ENCODE measurements at places on chromosomes 5 and 9.

DNA sequence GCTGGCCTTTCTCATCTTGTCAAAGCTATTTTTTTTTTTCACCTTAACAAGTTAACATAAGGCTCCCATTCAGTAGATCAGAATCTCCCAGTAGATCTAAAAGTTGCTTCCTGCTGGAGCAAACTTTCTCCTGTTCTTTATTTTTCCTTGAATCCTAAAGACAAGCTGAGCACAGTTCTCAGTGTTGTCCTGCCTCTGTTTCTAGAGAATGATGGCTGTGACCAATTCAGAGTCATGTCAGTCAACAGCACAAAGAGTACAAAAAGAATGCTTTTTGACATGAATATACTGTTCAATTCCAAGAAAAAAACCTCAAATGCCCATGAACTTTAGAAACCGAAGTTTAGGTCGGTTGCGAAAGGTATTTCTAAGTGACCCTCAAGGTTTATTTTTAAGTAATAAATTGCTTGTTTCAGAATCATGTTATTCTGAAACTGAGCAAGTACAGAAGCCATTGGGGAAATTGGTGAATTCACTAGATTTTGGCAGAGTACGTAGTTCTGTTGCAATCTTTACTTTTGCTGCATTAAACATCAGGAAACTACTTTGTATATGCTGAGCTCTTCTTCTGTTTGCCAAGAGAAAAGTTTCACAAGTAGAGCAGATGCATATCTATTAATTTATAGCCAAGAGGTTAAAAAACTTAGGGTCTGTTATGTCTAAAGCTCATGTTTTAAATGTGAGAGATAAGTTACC is 161.7 kb upstream of the RPS23 start:
- DNase-seq, result no peak

- DNase-seq, result no peak
Observed at GRCh38 chr9:86764221-86764624, 183.1 kb downstream of the GAS1 start.

DNA sequence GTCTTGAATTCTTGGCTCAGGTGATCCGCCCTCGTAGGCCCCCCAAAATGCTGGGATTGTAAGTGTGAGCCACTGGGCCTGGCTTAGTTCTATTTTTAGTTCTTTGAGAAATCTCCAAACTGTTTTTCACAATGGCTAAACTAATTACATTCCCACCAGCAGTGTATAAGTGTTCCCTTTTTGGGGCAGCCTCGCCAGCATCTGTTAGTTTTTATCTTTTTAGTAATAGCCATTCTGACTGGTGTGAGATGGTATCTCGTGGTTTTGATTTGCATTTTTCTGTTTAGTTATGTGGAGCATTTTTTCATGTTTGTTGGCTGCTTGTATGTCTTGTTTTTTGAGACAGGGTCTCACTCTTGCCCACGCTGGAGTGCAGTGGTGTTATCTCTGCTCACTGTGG is 28.2 kb downstream of the CNOT6 start:
- DNase-seq, result no peak

- DNase-seq, result no peak
Observed at GRCh38 chr9:68705531-68706362, 707 bp downstream of the PIP5K1B start.

- DNase-seq, result no peak
Observed at GRCh38 chr9:121989010-121989409, 104.1 kb downstream of the TTLL11 start.

DNA sequence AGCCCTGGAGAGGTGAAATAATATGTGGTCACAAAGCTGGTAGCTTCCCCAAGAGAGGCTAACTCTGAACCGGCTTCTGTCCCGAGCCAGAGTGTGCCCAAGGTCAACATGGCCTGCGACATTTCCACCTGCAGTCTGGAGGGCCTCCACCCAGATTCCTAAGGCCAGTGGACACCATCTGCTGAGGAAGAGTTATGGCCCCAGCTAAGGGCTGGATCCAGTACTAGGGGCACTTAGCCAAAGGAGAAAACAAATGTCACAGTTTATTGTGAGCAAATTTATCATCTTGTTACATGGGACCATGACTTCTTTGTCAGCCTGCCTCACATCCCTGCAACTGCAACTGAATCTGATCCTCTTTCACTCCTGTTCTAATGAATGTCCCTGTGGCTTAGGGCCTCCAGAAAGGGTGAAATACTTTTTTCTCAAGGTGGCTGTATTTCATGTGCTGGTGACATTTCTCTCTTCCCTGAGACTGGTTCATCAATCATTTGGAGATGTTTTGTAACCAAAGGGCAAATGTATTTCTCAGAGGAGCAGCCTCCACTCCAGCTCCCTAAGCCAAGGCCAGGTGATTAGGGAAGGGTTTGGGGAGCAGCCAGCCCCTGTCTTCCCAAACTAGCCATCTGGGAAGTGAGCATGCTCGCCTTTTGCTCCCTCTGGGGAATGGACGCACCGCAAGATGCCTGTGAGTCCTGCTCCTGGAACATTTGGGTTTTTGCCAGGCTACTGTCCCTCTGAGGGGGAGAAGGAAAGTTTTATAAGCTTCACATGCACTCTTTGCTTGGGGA is 148.3 kb downstream of the CMYA5 start:
- DNase-seq, result no peak

- no peak for DNase-seq
Observed at GRCh38 chr9:92242260-92243136, 51.0 kb downstream of the IARS1 start.

- DNase-seq, result no peak
Observed at GRCh38 chr9:129554649-129555048, 66.3 kb downstream of the C9orf50 start.

DNA sequence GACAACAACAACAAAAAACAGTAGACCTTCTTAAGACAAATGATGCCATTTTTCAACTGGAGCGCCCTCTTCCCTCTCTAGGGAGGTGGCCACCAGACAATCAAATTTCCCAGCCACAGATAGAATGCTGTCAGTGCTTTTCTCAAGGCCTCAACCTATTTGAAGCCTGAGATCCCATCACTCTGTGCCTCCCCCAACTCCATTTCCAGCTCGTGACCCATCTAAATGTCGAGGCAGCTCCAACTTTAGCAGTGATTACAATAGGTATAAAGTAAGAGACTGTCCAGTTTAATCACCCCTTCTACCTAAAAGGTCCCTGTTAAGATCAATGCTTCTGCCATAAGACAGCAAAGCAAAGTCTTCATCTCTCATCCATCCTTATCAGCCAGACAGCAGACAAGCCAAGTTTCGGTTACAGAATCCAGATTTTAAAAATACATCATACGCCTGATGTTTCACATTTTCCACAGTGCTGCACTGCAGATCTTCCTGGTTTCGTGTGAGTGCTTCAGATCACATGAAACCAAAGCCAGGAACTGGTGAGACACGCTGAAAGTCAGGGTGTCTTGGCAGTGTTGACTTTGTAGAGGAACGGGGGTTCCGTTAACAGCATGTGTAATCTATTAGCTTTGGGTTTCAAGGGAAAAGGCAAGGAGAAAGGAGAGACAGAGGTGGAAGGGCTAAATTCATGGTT is 447.8 kb downstream of the ENC1 start:
- DNase-seq, result no peak

DNA sequence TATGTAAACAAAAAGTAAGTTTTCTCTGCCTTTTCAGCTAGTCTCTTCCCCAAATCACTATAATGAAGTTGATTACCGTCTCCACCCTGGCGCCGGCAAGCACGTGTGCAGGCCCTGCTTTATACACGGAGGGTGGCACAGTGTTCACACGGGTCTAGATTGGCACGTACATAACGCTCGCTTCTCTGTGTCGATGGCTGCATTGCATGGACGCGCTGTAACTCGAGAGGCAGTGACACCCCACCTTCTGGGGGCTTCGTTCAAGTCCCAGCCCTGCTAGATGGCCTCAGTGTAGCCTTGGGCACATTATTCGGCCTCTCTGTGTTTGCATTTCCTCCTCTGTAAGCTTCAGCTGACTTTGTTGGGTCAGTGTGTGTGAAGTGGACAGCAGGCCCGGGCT is 223.9 kb downstream of the FANCC start:
- no peak for DNase-seq

DNA sequence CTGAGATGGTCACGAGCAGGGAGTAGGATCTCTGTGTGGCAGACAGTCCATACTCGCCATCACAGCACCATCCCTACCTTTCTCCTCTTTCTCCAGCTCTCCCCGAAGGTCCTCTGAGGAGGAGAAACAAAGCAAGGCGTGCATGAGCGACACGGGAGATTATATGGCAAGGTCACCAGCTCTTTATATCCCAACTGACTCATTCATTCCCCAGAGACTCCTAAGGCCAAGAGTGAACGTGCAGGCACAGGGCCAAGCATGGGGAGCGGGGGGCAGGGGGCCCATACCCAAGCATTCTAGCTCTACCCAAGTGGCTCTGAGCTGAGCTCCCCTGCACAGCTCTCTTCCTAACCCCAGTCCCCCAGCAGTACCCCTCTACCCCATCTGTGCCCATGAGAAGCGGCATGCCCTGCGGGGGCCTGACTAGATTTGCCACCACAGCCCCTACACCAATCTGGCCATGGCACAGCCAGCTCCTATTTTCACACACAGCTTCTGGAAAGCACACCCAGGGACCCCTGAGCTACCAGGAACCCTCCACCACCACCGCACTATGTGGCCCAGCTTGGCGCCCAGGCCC is 6.8 kb downstream of the TRIM7 start:
- DNase-seq, result no peak

DNA sequence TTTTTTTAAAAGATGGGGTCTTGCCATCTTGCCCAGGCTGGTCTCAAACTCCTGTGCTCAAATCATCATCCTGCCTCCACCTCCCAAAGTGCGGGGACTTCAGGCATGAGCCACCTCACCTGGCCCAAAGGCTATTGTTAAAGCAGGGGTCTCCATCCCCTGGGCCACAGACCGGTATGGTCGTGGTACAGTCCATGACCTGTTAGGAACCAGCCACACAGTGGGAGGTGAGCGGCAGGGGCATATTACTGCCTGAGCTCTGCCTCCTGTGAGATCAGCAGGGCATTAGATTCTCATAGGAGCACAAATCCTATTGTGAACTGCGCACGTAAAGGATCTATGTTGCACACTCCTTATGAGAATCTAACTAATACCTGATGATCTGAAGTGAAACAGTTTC is 7.3 kb upstream of the NOL6 start:
- no peak for DNase-seq

- DNase-seq, result no peak
Observed at GRCh38 chr9:99360026-99360425, 137.9 kb downstream of the SEC61B start.

GRCh38 chr9:104675611-104676010 is 18.7 kb upstream of the OR13D1 start:
- no peak for DNase-seq

- DNase-seq, result no peak
Observed at GRCh38 chr5:177447611-177448243, 1.1 kb downstream of the PRR7 start.

DNA sequence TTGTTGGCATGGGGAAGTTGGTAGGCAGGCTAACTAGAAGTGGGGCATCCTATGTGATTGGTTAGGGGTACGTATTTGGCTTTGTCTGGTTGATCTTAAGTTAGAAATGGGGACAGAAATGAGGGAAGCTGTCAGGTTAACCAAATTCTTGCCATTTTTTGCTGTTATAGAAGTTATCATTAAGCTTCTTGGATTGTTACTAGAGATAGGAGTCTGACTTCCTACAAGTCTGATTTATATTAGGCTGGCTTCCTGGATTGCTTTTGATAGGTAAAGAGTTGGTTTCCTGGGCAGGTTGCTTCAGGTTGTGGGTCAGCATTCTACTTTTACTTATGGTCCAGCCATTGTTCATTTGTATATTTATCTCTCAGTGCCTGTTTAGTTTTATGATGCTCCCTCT is 216.9 kb downstream of the TLE4 start:
- no peak for DNase-seq

DNA sequence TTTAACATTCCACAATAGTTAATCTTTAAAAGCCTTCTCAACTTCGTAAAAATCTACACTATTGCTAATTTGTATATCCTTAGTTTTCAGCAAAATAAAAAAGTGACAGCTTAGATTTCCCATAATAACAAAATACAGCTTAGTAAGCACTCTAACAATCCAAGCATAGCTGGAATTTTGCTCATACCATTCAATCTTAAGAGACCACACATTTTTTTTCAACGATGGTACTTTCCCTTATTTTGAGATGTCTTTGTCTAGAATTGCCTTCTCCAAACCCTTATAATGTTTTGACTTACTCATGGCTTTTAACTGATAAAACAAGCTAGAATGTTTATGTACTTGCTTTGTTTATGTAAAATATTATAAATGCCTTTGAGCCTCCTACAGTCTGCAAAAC is 65.6 kb downstream of the HOMER1 start:
- no peak for DNase-seq

- DNase-seq, result no peak
Observed at GRCh38 chr9:129867136-129868022, 32.1 kb downstream of the USP20 start.

DNA sequence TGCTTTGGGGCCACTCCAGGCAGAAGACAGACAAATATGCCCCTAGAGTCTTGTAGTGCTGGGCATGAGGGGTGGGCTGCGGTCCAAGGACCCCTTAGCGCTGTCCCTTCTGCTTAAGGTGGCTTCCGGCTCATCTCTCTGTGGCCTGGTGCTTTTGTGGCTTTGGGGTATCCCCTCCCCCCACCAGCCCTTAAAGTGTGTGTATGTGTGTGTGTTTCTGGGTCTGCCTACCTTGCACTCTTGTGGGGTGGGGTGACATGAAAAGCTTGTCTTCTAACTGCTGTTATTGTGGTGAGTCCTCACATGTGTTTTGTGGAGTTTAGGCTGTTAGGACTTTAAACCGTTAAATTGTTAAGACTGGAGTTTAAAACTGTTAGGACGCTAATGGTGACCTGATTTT is 23.6 kb downstream of the MARCHF6 start:
- no peak for DNase-seq

DNA sequence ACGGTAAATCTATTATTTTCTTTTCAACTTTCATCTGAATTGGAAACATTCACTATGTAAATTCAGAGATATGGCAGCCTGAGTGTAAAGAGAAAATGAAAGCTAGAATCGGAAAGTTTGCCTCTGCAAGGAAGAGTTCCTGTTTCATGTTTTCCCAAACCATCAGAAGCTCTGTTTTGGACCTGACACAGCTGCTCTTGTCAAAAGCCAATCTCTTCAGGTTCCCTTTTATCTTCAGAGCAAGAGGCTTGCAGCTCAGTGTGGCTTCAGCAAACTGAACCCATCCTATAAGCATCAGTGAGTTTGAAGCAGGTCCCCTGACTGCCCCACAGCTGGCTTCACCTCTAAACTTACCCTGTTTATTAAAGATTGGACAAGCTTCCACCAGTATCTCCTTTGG is 1099.7 kb downstream of the DTWD2 start:
- DNase-seq, result no peak

- no peak for DNase-seq
Observed at GRCh38 chr9:127991757-127992274, 11.0 kb upstream of the EEIG1 start.

DNA sequence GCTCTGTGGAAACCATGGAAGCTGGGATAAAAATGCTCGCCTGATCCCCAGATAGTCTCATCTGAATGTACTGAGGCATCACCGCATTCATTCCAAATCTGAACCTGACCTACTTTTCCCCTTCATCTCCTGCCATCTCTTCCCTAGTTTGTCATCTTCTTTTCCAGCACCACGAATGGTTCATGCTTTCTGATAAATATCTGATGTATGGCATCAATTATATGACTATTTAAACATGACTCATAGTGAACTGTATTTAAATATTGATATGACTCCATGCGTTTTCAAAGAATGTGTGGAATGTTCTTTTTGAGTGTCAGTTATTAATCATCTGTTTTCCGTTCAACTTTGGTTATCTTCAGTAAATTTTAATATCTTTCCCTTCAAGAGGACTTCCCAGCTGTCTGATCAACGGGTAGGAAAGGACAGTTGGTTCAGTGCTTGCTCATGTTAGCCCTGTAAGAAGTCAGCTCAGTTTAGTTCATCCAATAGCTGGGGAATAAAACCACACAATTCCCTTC is 21.1 kb downstream of the BASP1 start:
- no peak for DNase-seq
